Common myeloid progenitor, CD34-positive (primary cell): ENCODE measurements at places on chromosomes 1 and 21.
A peak's percentile ranks its signal among the peaks of the same experiment; 100 is the strongest.

- DNase-seq, result no peak
These were observed 99.8 kb downstream of the PTGER3 start for GRCh38 chr1:70947835-70948234.

DNA sequence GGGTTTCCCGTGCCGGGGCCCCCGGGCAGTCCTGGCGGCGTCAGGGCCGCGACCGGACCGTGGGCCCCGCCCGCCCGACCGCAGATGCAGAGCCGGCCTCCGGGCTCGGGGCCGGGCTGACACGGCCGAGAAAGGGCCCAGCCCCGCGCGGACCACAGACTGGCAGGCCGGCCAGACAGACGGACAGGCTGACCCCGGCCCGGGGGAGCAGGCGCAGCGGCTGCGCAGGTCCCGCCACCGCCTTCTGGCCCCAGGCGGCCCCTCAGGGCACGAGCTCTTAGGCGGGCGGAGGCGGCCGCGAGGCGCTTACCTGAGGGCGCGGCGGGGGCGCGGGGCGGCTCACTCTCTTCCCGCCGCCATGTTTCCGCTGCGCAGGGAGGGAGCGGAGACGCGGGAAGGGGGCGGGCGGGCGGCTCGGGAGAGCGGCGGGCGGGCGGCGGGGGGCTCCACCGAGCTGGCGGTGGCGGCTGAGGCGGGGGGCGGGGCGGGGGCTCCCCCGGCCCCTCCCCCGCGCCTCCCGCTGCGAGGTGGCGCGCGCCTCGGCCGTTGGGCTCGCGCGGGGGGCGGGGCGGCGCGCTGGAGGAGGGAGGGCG lies at the start of gene SCMH1:
TSS of gene SCMH1 (minus strand) at position 558 of the 593 bp plus-strand sequence. CDS start 56,173 bp downstream, outside the sequence.
- DNase-seq, result peak; percentile 63

DNA sequence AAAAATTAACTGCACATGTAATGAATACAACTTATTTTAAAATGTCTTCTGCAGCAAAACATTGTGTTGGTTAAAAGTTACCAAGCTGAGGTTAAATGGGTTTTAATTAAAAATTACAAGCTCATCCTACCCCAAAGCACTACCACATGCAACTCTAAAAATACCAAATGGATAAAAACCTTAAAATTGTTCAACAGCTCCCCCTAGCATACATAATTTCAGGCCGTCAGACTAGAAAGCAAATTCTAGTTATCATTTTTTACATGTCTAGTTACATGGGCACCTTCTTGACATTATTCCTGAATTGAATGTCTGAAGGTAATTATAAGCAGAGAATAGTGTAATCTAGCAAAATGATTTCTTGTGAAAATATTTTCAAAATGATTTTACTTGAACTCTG lies 176.5 kb downstream of the C1orf21 start:
- peak; percentile 60 for DNase-seq

- no peak for DNase-seq
These were observed 36.2 kb downstream of the BACH1 start for GRCh38 chr21:29334717-29335428.

GRCh38 chr1:235864931-235865525 lies 1.7 kb downstream of the LYST start:
- DNase-seq, result no peak

DNA sequence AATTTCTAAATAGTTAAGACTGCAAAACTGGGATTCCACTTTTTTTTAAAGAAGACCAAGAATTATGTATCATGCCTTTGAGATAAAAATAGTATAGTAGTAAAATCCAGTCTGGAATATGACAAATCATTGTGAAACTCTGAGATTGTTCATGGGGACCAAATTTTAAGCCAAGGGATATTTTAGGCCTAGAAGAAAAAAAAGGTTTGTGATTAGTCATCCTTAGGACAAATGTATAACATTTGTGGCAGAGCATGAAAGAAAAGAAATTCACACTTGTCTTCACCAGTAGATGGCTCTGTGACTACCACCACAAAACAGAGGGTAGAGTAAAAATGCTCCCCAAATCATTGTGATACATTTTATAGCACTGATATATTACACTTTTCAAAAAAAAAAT lies 226.1 kb downstream of the KCTD3 start:
- peak; percentile 0 for DNase-seq

DNA sequence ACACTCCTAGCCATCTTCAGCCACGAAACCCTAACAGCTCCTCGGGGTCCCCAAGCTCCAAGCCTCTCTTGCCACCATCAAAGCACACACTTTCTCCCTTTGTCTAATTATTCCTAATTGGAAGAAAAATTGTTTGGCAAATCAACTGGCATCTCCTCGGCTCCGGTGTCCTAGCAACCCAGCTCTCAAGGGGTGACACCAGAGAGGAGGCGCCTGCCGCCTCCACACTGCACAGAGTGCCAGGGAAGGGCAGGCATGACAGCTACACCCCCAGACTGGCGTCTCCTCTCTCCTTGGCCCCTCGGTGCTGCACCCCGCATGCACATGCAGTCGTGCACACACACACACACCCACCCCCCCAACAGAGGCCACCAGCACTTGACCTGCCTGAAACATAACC lies 18.2 kb upstream of the GJB5 start:
- DNase-seq, result no peak

DNA sequence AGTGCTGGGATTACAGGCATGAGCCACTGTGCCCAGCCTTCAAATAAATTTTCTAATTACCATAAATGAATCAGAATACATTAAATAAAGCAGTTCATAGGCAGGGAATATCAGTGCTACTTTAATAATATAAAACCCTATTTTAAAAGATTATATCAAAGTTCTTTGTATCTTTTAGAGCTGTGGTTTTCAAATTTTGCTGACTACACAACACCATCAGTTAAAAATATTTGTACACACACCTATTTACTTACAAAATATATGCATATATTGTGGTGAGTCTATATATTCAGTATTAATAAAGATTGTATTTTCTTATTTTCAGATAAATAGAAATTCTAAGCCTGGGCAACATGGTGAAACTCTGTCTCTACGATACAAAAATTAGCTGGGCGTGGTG lies 18.7 kb downstream of the B3GALNT2 start:
- no peak for DNase-seq

DNA sequence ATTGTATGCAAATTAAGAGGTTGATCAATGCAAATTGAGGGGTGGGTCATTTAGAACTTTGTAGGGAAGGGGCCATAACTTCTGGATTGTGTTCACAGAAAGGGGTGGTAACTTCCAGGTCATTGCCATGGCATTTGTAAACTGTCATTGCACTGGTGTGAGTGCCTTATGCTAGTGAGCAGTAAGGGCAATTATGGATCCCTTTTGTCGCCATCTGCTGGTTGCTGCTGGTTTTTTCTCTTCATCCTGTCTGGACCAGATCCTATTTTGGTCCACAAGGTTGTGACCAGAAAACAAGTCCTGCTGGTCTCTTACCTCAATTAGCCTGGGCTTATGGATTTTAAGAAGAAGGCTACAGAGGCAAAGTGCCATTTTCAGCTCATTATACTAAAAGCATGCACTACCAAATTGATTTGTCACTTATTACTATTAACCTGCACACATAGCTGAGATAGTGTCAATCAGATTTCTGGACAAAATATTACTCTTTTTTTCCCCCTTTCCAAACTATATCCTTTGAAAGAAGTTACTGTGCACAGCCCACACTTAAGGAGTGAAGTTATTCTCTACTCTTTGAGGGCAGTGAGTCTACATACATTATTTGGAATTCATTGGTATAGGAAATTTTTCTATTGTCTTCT lies 196.2 kb downstream of the ZC3H11B start:
- DNase-seq, result peak; percentile 58

GRCh38 chr21:44880405-44881197 lies 7.1 kb upstream of the PTTG1IP start:
- DNase-seq, result peak; percentile 98

DNA sequence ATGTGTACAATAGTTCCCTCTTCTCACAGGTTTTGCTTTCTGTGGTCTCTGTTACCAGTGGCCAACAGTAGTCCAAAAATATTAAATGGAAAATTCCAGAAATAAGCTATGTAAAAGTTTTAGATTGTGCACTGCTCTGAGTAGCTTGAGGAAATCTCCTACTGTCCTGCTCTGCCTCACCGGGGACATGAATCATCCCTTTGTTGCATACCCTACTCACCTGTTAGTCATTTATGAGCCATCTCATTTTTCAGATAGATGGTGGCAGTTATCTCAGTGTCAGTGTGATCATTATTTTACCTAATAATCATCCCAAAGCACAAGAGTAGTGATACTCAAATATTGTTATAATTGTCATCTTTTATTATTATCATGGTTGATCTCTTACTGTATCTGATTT lies 688.1 kb downstream of the PLA2G4A start:
- DNase-seq, result no peak

- no peak for DNase-seq
These were observed 591 bp upstream of the KDM1A start for GRCh38 chr1:23018661-23019093.

DNA sequence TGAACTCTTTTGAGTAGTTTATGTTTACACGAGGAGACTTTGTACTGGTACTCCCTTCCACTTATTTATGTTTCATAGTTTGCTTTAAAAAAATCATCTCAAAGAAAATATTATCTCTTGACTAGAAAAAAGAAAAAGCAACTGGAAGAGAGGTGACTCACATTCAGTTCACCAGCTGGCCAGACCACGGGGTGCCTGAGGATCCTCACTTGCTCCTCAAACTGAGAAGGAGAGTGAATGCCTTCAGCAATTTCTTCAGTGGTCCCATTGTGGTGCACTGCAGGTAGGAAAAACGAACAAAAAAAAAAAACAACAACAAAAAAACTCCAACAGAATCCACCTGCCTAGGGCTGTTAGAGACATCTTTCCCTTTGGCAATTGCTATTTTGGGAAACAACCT lies 102.9 kb downstream of the PTPRC start:
- no peak for DNase-seq

DNA sequence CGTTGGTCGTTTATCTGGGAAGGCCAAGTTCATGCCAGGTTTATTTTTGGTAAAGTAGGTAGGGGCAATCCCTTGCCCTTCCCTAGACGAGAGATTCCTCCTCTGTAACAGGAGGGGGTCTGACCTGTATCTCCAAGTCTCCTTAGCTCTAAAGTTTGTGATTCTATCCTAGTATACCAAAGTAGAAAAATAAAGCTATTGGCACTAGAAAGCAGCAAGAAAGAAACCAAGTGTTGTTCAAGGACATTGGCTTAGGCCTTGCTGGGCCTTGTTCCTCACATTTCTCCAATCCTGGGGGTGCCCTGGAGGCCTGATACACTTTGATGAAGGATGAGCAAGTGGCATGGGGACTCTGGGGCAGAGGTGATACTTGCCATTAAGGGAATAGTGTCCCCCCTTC lies 814 bp downstream of the MTARC2 start:
- DNase-seq, result no peak

DNA sequence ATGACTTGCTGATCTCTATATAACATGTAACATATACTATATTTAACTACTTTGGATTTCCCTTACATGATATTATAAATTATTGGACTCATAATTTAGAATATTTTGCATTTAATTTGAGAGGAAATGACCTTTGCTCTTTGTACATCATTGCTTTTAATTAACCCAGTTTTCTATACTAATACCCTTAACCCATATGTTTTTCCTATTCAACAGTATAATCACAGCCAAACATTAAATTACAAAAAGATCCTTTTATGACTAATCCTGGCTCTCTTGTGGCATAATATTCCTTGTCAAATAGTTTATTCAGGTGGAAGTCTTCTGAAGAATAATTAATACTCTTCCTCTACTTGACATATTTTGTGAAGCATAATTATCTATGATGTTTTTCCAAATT lies 56.0 kb upstream of the GPR52 start:
- no peak for DNase-seq

- peak; percentile 58 for DNase-seq
These were observed 21.0 kb upstream of the PIK3CD start for GRCh38 chr1:9630331-9631111.

- no peak for DNase-seq
These were observed 820.9 kb upstream of the ADGRL4 start for GRCh38 chr1:79827446-79827845.

DNA sequence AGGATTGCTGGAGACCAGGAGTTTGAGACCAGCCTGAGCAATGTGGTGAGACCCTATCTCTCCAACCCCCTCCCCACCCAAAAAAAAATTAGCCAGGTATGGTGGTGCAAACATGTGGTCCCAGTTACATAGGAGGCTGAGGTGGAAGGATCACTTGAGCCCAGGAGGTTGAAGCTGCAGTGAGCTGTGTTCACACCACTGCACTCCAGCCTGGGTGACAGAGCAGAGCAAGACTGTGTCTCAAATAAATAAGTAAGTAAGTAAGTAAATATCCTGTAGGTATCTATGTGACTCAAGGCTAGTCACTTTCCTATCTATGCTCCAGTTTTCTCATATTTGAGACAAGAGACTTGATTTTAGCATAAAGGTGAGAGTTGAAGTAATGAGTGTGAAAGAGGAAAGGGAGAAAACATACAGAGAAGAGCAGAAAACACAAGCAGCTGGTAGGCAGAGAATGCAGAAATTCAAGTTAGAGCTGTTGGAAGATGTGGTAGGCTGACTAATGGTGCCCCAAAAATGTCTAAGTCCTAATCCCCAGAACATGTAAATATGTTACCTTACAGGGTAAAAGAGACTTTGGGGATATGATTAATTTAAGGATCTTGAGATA lies 7.5 kb downstream of the PPP1R12B start:
- no peak for DNase-seq

GRCh38 chr1:155086128-155086741 lies 7.6 kb downstream of the EFNA3 start:
- peak; percentile 80 for DNase-seq

- DNase-seq, result no peak
These were observed 493 bp upstream of the STXBP3 start for GRCh38 chr1:108745980-108746381.

- no peak for DNase-seq
These were observed 128.2 kb upstream of the KIAA0040 start for GRCh38 chr1:175320804-175321203.

DNA sequence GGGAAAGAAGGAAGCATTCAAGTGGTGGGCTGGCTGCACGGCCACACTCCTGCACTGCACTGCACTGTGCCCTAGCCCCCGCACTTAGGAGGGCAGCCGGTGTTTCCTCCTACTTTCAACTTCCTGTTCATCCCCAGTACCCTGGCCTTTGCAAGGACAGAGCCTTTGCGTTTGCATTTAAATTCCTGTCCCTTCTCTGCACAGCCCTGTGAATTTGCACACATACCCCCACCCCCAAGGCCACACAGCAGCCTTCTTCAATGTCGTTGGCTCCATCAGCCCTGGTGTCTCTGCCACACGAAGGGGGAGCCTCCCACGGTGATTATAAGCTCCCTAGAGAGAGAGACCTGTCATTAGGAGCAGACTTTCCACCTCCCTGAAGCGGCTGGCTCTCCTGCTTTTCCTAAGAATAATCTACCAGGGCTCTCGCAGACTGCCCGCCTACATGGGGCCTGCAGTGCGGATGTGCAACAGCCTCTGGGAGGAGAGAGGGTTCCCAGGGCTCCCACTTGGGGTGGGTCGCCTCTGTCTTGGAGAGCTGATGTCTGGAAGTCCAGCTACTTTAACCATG lies 13.2 kb upstream of the SLC45A3 start:
- no peak for DNase-seq
